ENCODE measurements at places on chromosomes 16 and 17.
A peak's percentile ranks its signal among the peaks of the same experiment; 100 is the strongest.

DNA sequence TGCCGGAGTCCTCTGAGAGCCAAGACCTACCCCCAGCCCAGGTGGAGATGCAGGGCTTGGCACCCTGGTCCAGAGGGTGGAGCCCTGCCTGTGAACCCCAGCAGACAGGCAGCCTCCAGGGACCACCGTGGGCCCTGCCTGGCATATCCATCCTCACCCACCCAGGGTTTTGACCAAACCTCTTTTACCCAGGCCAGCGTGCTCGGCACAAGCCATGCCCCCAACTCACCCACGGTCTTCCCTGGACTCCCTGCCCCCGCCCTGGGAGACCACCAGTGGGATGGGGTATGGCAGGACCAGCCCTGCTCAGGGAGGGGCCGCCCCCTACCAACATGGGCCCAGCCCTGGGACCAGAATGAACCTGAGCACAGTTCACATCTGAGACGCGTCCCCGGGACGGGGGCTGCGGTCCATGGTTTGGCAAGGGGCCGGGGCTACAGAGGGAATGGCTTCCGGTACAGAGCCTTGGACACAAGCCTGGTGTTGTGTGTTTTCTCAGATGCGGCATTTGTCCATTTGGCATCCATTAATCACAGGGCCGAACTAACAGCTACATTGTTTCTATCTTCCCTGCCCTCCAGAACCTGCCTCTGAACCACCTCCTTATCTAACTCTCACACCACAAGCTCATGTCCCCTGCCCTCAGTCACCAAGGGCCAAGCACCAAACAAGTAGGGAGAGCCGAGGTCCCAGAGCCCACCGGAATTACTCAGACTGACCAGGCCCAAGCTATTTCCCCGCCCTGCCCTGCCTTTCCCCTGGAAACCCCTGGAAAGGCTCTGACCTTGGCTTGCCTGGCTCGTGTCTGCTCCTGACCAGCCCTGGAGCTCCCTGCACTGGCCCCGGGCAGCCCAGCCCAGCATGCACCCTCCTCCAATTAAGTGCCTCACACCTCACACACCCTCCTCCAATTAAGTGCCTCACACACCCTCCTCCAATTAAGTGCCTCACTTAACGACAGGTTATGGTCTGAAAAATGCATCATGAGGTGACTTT lies 14.1 kb downstream of the HS3ST6 start:
- no peak for DNase-seq

GRCh38 chr16:69363281-69363717 lies 11.7 kb upstream of the TMED6 start:
- DNase-seq = no peak

- peak; percentile 23 for DNase-seq
Observed at GRCh38 chr17:77096570-77097214, 44.1 kb upstream of the SEC14L1 start.

DNA sequence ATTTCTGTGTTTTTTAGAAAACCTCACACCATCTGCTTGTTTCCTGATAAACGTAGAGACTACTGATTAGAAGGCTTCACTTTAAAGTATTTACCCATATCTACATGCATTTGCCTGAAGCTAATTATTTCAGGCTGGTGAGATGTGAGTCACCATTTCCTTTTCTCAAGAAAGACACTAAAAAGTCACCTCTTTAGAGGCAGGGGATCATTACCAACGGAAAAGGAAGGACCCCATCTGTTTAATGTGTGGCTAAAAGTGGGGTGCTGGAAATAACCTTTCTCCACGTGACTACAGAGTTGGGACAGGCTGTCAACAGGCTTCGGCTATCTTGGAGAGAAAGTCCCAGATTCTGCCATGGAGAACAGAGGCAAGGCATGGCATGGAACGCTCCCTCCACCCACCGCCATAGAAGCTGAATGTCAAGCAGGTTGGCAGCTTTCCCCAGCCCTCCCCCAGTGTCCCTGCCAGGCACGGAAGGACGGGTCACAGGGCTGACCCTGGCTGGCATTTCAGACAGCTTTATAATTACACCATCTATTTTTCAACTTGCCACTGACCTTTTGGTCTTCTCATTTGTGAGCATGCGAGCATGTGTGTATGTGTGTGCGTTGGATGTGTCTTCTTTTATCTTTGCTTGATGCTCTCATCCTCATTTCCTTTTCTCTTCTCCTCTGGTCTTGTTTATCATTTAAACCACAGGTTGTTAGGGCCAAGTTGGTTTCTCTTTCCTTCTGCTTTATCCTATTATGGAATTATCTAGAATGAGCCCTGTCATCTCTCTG lies 157.0 kb downstream of the CPPED1 start:
- DNase-seq = no peak

DNA sequence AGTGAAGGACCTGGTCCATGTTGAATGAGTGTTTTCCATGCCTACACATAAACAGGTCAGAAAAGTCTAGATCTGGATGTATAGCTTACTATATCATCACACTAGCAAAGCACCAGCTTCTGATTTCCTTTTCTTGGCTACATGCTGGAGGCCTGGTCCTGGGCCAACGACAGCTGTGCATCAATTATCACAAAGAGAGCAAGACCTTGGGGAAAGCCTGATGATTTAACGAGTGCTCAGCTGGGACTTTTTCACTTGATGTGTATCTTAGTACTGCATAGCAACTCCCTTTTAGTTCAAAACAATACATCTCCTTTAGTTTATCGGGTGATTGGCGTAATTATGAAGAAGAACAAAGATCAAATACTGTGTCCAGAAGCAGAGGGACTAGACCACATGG lies 358.2 kb downstream of the KIF2B start:
- no peak for DNase-seq

GRCh38 chr16:1466968-1467521 lies 7.8 kb downstream of the CLCN7 start:
- no peak for DNase-seq

GRCh38 chr17:3845291-3845620 lies 790 bp downstream of the NCBP3 start:
- DNase-seq = no peak

GRCh38 chr17:60091908-60092331 lies 13.2 kb upstream of the HEATR6 start:
- no peak for DNase-seq

DNA sequence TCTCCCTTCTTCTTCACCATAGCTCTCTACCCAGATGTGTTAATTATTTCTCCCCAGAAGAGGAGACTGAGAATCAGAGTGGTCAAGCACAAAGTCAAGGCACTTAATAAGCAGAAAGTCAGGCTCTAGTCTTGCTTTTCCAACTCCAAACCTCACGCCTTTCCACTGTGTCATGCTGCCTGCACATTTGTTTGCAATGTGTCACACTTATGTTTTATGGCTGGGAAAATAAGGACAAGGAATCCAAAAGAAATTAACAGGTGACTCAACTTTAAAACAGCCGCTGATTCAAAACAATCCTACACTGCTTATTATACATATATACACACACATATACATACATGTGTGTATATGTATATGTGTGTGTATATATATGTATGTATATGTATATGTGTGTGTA lies 255.7 kb upstream of the DYNLRB2 start:
- DNase-seq = no peak
